Mesothelial cell of epicardium (in vitro differentiated cells): ENCODE measurements at places on chromosomes 4 and X. TPM values are rescaled to one million over a fixed set of nuclear protein-coding genes. Genes with fewer than 3 reads are reported as not detected.
A peak's percentile ranks its signal among the peaks of the same experiment; 100 is the strongest.

DNA sequence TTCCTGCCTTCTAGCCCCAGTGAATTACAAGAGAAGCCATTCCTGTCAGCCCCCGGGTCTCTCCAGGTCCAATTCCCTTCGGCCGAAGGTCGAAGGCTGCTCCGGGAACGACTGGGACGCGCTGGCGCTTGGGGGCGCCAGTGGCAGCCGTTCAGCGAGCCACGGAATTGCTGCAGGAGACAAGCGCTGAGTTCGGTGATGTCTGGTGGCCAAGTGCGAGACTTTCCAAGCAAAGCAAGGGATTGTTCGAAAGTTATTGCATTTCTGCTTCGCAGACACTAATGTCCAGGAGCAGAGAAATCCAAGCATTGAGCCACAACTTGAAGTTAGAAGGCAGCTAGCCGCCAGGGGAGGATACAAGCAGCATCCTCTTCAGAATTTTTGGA, 1.1 kb upstream of the DKK2 start:
- H3K27ac ChIP-seq = no peak overlapping the region
- H3K4me1 ChIP-seq = peaks cover 43% of the 10 kb centered on the region
- peak; percentile 62 for DNase-seq
- H3K4me3 ChIP-seq = peak overlapping the region; percentile 88
- peaks cover 90% of the 10 kb centered on the region for H3K27me3 ChIP-seq

- H3K27me3 ChIP-seq = no peaks in the 10 kb centered on the region
- no peak for DNase-seq
- H3K4me3 ChIP-seq = no peak overlapping the region
- H3K36me3 ChIP-seq = no peaks in the 10 kb centered on the region
- peak overlapping the region; percentile 2 for H3K27ac ChIP-seq
- peaks cover 21% of the 10 kb centered on the region for H3K4me1 ChIP-seq
Measured at GRCh38 chr4:97653701-97654100, 489.6 kb downstream of the STPG2 start.

GRCh38 chr4:10031668-10032590, 10.6 kb upstream of the SLC2A9 start:
- H3K27me3 ChIP-seq = no peaks in the 10 kb centered on the region
- H3K27ac ChIP-seq = peak overlapping the region; percentile 75
- H3K4me1 ChIP-seq = peaks cover 38% of the 10 kb centered on the region
- no peak for DNase-seq
- no peak overlapping the region for H3K4me3 ChIP-seq

GRCh38 chr4:164824581-164824980, 52.4 kb upstream of the APELA start:
- no peaks in the 10 kb centered on the region for H3K27me3 ChIP-seq
- no peak overlapping the region for H3K27ac ChIP-seq
- H3K4me1 ChIP-seq = peaks cover 17% of the 10 kb centered on the region
- no peak overlapping the region for H3K4me3 ChIP-seq
- DNase-seq = no peak

GRCh38 chr4:152138451-152138850, 377.6 kb upstream of the GATB start:
- no peak overlapping the region for H3K4me3 ChIP-seq
- no peaks in the 10 kb centered on the region for H3K4me1 ChIP-seq
- no peaks in the 10 kb centered on the region for H3K36me3 ChIP-seq
- no peak for DNase-seq
- H3K27me3 ChIP-seq = peaks cover 2% of the 10 kb centered on the region
- H3K27ac ChIP-seq = no peak overlapping the region

DNA sequence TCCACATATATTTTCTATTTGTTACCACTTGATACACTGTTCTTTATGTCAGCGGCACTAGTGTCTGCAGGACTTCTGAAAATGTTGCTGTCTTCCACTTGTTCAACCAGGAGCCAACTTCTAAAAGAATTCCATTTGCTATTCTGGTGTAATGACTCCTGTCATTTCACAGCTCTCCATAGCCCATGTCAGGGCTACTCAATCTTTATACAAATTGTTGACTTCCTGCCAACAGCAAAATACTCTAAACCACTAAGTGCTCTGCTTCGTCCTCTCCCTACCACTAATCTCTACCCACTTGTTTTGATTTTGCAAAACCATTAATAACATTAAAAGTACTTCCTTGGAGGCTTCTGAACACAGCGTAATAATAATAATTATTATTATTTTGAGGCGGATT, 7.2 kb downstream of the CTSO start:
- no peak overlapping the region for H3K4me3 ChIP-seq
- H3K27me3 ChIP-seq = no peaks in the 10 kb centered on the region
- H3K36me3 ChIP-seq = no peaks in the 10 kb centered on the region
- H3K27ac ChIP-seq = no peak overlapping the region

GRCh38 chr4:81102107-81102506, 71.6 kb downstream of the BMP3 start:
- H3K27ac ChIP-seq = no peak overlapping the region
- no peaks in the 10 kb centered on the region for H3K27me3 ChIP-seq
- DNase-seq = no peak

DNA sequence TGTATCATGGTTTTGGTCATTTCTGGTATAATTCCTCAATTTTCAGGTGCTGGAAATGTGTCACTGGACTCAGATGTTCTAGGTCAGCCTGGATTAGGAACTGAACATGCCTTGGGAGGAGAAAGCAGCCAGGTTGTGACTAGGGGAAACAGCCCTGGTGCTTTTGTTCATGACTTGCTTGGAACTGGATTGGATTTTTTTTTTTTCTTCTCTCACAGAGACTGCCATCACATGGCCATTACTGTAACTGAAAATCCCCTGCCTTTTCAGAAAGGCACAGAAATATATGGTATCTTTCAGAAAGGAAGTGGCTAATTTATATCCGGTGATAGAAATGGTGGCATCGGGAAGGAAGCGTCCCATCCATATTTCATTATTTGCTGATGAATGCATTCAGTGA, 34.6 kb downstream of the SEPTIN11 start:
- H3K27me3 ChIP-seq = no peaks in the 10 kb centered on the region
- H3K4me1 ChIP-seq = peaks cover 61% of the 10 kb centered on the region
- peak overlapping the region; percentile 57 for H3K27ac ChIP-seq
- no peak for DNase-seq
- H3K4me3 ChIP-seq = no peak overlapping the region

- no peak for DNase-seq
- H3K4me1 ChIP-seq = no peaks in the 10 kb centered on the region
- no peak overlapping the region for H3K4me3 ChIP-seq
- H3K27me3 ChIP-seq = no peaks in the 10 kb centered on the region
Measured at GRCh38 chrX:40282946-40283660, 185.3 kb upstream of the BCOR start.

- no peak for DNase-seq
- H3K4me1 ChIP-seq = peaks cover 48% of the 10 kb centered on the region
- H3K4me3 ChIP-seq = no peak overlapping the region
- H3K27ac ChIP-seq = no peak overlapping the region
- H3K36me3 ChIP-seq = no peaks in the 10 kb centered on the region
Measured at GRCh38 chrX:107730991-107731766, 44.4 kb downstream of the TSC22D3 start.

- DNase-seq = peak; percentile 69
- peaks cover 31% of the 10 kb centered on the region for H3K4me1 ChIP-seq
- H3K36me3 ChIP-seq = peaks cover 12% of the 10 kb centered on the region
- H3K27me3 ChIP-seq = peaks cover 15% of the 10 kb centered on the region
- H3K27ac ChIP-seq = peak within 1 kb of the TSS; percentile 84
Measured at GRCh38 chrX:281166-281999, at the start of gene PLCXD1. Gene PLCXD1 (plus strand): TSS chrX:281381. CDS start chrX:284188, 2,807 bp downstream.

GRCh38 chr4:161197912-161198311, 965.9 kb downstream of the FSTL5 start:
- H3K27ac ChIP-seq = peak overlapping the region; percentile 57
- H3K27me3 ChIP-seq = no peaks in the 10 kb centered on the region
- H3K4me1 ChIP-seq = peaks cover 8% of the 10 kb centered on the region
- no peak for DNase-seq
- no peak overlapping the region for H3K4me3 ChIP-seq

GRCh38 chrX:20274121-20274520, 7.4 kb upstream of the RPS6KA3 start:
- H3K27ac ChIP-seq = no peak overlapping the region
- H3K4me3 ChIP-seq = no peak overlapping the region
- no peaks in the 10 kb centered on the region for H3K36me3 ChIP-seq
- no peak for DNase-seq

DNA sequence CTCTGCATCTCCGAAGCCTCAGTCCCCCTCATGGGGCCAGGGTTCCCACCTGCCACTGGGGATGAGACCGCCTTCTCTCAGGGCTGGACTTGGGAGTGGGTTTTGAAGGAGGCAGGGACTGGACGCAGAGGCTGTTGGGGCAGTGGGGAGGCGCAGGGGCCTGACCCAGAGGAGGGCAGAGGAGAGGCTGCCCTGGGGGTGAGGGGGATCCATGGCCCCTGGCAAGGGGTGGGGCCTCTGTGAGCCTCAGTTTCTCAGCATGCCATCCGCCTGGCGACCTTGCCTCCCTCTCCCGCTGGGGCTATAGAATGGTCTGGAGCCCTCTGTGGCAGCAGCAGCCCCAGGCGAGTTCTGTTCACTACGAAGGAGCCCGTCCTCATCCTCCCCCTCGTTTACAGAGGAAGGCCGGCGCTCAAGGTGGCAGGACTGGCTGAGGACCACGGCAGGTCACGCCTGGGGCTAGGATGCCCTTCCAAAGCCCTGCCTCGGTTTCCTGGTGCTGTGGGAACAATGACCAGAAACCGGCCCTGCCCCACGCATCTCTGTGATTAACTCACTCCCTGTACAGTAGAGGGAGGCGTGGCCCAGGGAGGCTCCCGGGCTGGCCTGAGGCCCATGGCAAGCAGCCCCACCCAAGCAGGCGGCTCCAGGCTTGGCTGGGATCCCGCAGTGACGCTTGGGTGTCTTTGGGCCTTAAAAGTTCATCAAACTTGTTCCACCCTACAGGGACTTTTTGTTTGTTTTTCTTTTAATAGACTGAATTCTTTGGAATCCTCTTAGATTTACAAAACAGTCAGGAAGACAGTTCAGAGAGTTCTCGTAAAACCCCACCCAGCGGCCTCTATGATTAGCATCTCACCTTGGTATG, 16.0 kb upstream of the SH3TC1 start:
- peaks cover 37% of the 10 kb centered on the region for H3K4me1 ChIP-seq
- H3K36me3 ChIP-seq = no peaks in the 10 kb centered on the region
- H3K27me3 ChIP-seq = no peaks in the 10 kb centered on the region
- H3K27ac ChIP-seq = peak overlapping the region; percentile 54

DNA sequence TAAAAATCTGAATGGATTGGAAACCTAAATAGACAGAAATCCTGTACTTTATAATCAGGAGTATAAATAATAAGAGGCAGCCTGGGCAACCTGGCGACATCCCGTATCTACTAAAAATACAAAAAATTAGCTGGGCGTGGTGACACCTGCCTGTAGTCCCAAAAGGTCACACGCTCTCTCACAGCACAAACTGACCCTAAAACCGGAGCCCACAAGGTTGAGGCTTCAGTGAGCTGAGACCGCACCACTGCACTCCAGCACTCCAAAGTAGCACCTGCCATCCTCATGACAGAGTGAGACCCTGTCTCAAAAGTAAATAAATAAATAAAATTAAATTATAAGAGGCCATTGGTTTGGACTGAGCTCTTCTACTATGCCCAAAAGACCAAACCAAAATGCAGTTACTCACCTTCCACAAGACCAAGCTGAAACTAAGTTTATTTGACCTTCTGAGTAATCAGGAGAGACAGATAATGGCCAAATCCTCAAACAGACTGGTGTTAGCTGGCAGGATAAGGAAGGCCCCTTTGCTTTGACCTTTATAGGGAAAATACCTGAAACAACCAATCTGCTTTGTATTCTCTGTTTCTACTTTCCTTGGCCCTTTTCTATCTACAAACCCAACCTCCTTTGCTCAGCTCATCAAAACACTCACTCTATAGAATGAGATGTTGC, 3.2 kb upstream of the GRSF1 start:
- no peak overlapping the region for H3K27ac ChIP-seq
- no peak for DNase-seq
- H3K4me3 ChIP-seq = no peak overlapping the region

GRCh38 chr4:14646831-14647230, 355.4 kb upstream of the CPEB2 start:
- H3K27ac ChIP-seq = no peak overlapping the region
- no peak overlapping the region for H3K4me3 ChIP-seq
- H3K36me3 ChIP-seq = no peaks in the 10 kb centered on the region
- H3K4me1 ChIP-seq = no peaks in the 10 kb centered on the region
- DNase-seq = no peak

DNA sequence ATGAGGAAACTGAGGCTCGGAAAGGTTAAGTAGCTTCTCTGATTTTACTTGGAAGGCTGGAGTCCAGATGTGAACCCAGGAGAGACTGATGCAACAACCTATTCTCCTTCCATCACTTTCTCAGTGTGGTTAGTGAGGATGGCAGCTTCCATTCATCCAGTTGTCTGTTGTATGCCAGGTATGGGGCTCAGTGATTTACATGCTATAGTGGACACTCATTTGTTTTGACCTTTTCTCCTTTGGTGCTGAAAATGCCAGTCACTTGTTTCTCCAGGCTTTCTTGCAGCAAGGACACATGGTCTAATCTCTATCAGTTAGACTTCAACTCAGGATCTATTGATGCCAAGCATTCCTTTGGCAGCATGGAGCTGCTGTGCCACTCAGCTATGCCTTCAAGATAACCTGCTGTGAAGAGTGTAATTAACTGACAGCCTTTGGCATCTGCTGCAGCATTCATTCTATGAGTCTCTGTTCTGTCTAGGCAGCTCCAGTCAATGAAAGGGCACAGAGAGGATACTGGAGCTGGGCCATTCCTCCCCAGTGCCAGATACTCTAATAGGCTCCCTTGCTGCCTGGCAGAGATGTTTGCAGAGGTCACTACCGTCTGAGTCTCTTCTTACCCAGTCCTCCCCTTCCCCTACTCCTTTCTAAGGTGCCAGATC, 11.0 kb upstream of the CWH43 start:
- peaks cover 23% of the 10 kb centered on the region for H3K27me3 ChIP-seq

DNA sequence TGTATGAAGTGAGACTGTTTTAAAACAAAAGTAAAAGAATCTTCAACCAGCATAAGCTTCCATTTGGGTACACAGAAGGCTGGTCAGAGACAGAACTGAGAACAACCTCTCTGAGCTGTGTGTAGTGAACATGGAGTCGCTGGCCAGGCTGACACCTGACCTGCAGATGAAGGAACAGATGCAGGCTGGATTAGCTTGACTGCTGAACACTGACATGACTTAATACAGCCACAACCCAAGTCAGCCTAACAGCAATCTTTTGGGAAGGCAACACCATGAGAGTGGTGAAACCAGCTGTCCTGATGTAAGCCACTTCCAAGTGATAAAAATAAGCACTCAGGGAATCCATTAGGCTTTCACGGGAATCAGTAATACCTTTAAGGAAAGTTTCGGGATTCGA, 10.1 kb downstream of the SCARB2 start:
- DNase-seq = peak; percentile 22
- no peaks in the 10 kb centered on the region for H3K27me3 ChIP-seq
- H3K27ac ChIP-seq = no peak overlapping the region
- no peaks in the 10 kb centered on the region for H3K36me3 ChIP-seq

- H3K4me3 ChIP-seq = peak overlapping the region; percentile 80
- DNase-seq = no peak
- H3K4me1 ChIP-seq = peaks cover 14% of the 10 kb centered on the region
- H3K27ac ChIP-seq = no peak overlapping the region
- no peaks in the 10 kb centered on the region for H3K36me3 ChIP-seq
Measured at GRCh38 chrX:134171661-134172587, 65.1 kb upstream of the CCDC160 start.

FABP2 gene
- total RNA-seq = not detected in 3 replicates

CNKSR2 gene
- total RNA-seq = 9.1 to 11.2 TPM (median 10.8 TPM) in 3 replicates

SLC49A3 gene
- 10.5 to 13.4 TPM (median 11.6 TPM) in 3 replicates for total RNA-seq

CTAG1B gene
- total RNA-seq = not detected in 3 replicates

PRRG1 gene
- total RNA-seq = 8.3 to 10.1 TPM (median 8.5 TPM) in 3 replicates

UGDH gene
- 76.2 to 77.1 TPM (median 76.6 TPM) in 3 replicates for total RNA-seq

APELA gene
- total RNA-seq = 0.56 to 1.0 TPM (median 0.58 TPM) in 3 replicates

SSX1 gene
- not detected in 3 replicates for total RNA-seq
